GM23248 (cell line): ENCODE measurements at places on chromosomes 7 and 10. TPM values are rescaled to one million over a fixed set of nuclear protein-coding genes. Genes with fewer than 3 reads are reported as not detected.

DNA sequence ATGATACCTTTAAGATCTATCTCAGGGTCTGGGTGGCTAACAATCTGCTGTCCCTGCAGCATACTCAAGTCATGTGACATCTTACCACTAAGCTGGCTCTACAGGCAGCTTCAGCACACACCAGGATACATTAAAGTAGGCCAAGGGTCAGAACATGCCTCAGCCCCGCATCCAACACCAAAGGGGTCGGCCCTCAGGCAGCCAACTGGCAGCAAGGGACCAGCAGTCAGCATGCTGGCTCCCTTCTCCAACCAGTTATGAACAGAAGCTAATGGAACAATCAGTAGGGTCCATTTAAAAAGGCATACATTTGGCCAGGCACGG, 37.1 kb downstream of the FAM53B start:
- no peak for DNase-seq

GBX1 gene
- total RNA-seq, result not detected in 2 replicates

DNA sequence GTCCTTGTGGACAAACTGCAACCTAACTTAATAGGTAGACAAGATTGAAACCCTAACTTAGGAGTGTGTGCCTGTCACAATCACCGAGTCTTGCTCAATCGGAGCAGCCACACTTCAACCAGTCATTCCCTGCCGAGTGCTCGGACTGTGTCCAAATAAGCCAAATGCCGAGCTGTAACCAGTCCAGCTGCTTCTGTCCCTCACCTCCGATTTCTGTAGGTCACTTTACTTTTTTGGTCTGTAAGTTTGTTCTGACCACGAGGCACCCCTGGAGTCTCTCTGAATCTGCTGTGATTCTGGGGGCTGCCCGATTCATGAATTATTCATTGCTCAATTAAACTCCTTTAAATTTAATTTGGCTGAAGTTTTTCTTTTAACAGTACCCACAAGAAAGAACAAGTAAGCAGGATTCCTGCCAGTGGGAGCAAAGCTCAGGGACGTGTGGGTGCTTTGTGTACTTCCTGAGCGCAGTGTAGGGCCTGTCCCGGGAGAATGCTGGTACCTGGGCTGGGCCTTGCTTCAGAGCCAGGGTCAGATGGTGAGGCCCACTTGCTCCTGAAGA, 140.1 kb downstream of the ACTR3B start:
- DNase-seq, result no peak

DNA sequence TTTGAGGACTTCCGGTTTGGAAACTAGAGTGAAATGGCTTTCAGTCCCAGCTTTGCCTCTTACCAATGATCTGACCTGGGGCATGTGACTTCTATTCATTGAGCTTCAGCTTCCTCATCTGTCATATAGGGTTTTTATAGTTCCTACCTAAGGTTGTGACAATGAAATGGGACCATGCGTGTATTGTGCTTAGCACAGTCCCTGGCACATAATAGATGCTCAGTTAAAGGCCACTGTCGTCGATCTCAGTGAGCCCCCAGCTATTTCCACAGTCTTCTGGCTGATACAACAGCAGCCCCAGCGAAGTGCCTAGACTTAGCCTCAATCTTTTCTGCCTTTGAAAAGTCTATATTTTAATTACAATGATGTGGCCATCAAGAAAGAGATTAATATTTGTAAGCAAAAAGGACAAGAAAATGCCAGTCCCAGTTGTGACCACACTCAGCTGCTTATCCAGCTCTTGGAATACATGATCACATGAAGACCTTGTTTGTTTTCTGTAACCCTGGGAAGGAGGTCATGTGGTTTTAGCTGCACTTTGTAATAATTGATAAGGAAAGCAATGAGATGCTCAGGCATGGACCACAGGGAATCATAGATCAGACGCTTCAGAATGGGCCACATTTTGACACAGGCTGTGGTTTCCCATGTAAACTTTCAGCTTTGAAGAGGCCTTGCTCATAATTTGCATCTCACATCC, 44.6 kb downstream of the VWA2 start:
- DNase-seq, result no peak

SEMA4G gene
- 0.11 TPM in 1 of 2 replicates, not detected in the other for total RNA-seq

GRCh38 chr7:91436655-91437054, 172.4 kb downstream of the FZD1 start:
- DNase-seq, result no peak

CACNA2D1 gene
- total RNA-seq, result 21.2 and 31.1 TPM in 2 replicates

EGR2 gene
- total RNA-seq, result 0.76 and 1.1 TPM in 2 replicates

DNA sequence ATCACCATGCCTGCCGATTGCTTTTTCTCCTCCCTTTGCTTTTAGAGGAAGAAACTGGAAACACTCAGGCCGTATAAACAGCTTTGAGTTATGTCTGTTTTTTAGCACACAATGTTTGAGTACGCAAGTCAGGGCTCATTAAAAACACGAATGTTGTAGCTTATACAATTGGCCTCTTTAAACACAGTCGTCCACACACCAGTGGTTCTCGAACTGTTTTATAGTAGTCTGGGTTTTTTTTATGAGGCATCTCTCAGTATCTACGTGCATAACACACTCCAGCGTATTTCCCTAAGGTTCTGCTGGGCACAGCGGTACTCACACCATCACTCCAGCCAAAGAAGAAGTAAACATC, 13.4 kb upstream of the CARD11 start:
- DNase-seq, result no peak

HOGA1 gene
- total RNA-seq, result 0.22 TPM in 1 of 2 replicates, not detected in the other

DNA sequence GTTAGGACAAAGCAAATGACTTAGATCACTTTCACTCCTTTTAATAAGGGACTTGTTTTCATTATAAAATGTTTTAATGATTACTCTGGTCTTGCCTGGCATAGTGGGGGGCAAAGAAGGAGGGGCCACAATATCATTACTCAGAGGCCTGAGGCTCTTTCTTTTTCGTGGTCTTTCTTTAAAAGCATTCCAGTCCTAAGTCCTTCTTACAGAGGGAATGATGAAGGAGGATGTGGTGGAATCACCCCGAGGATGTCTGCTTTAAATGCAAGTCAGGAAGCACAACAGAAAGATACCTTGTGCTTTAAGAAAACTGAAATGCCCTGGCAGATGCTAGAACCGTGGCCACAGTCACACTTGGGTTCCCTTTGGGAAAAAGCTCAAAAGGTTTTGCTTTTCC, 379.1 kb downstream of the INHBA start:
- no peak for DNase-seq

DNA sequence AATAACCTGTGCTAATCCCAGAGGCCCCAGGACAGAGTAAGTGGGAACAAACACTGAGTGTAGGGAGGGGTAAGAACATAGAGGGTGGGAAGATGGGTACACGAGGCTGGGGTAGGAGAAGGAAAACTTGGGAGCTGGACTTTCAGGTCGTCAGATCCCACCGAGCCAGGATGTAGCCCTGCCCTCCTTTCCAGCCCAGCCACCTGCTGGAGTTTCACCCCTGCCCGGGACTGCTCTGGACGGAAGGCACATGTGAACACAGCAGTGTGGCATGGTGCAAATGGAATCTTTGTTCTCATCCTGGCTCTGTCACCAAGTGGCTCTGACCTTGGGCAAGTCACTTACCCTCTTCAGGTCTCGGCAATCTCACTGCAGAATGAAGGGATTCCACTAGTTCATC, 52.8 kb downstream of the PODXL start:
- no peak for DNase-seq

PSD gene
- 1.0 and 11.3 TPM in 2 replicates for total RNA-seq

DNA sequence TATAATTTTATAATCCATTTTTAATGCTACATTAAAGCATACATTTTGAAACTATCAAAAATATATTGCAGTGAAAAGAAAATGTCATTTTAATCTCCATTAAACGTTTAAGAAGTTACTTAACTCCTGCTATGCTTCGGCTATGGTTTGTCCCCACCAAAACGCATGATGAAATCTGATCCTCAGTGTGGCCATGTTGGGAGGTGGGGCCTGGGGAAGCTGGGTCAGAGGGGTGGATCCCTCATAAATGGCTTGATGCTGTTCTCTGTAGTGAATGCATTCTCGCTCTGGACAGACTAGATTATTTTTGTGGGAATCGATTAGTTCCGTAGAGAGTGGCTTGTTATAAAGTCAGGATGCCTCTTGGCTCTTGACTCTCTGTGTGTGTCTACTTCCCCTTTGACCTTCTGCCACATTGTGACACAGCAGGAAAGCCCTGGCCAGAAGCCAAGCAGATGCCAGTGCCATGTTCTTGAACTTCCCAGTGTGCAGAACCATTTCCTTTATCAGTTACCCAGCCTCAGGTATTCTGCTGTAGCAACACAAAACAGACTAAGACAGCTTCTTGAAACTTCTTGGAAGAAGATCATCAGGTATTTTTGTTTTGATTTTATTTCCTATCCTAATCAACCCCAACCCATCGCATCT, 77.8 kb downstream of the TCERG1L start:
- DNase-seq, result no peak
